Kidney (tissue), 22 donors: ENCODE measurements at places on chromosomes 2 and 18. TPM values are rescaled to one million over a fixed set of nuclear protein-coding genes. Genes with fewer than 3 reads are reported as not detected.

- H3K27me3 ChIP-seq: no peaks in the 10 kb centered on the region
- no peak for DNase-seq
- no peaks in the 10 kb centered on the region for H3K4me1 ChIP-seq
- no peak overlapping the region for H3K27ac ChIP-seq
Measured at GRCh38 chr2:222391743-222392285, 32.5 kb upstream of the SGPP2 start.

CD8A gene
- total RNA-seq: 5.9 TPM

GRCh38 chr2:43057026-43057741 lies 169.2 kb downstream of the ZFP36L2 start:
- no peaks in the 10 kb centered on the region for H3K27me3 ChIP-seq
- H3K36me3 ChIP-seq: no peaks in the 10 kb centered on the region
- DNase-seq: no peak
- no peak overlapping the region for H3K4me3 ChIP-seq

MAP3K19 gene
- not detected for total RNA-seq

GRCh38 chr2:189527041-189527750 lies 53.4 kb downstream of the SLC40A1 start:
- DNase-seq: no peak
- peaks cover 7% of the 10 kb centered on the region for H3K4me1 ChIP-seq
- H3K36me3 ChIP-seq: no peaks in the 10 kb centered on the region
- H3K27ac ChIP-seq: no peak overlapping the region

- no peak for DNase-seq
- no peak overlapping the region for H3K27ac ChIP-seq
- no peaks in the 10 kb centered on the region for H3K36me3 ChIP-seq
- H3K4me1 ChIP-seq: no peaks in the 10 kb centered on the region
- no peaks in the 10 kb centered on the region for H3K27me3 ChIP-seq
Measured at GRCh38 chr2:223093436-223094241, 41.6 kb downstream of the KCNE4 start.
